ENCODE measurements at places on chromosomes 5 and 9.

GRCh38 chr5:115578657-115579056, 23.6 kb downstream of the TICAM2 start:
- no peak for DNase-seq

DNA sequence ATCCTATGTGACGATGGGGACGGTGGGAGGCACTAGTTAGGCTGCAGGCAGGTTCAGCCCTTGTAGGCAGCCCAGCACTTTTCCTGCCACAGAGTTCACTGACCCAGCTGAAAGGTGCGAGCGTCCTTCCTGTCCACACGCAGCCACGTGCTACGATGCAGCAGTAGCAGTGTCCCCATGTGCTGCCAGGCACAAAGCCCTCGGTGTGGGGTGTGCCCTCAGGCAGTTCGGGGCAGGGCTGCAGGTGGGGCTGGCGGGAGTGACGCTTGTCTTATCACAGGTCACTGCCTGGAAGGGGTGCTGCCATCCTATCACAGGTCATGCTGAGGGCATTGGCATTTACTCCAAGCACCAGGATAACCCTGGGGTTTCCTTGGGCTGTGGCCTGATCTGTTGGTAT, 46.8 kb upstream of the CLPTM1L start:
- DNase-seq: no peak

GRCh38 chr5:171579976-171580411, 160.5 kb downstream of the FGF18 start:
- DNase-seq: no peak

DNA sequence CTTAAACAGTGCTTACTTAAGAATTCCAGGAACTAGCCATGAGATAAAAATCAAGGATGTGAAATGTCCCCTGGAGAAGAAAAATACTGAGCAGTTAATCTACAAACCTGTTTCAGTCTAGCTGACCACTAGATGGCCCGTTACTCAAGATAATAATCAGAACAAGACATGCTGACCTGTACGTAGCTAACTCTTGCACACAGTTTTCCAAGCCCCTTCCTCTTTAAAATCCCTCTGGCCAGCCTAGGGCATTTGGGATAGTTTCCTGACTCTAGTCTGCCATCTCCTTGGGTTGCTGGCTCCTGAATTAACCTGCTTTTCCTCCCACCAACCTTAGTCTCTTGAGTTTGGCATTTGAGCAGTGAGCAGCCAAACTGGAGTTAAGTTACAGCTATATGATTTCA, 59.2 kb upstream of the TRAF1 start:
- DNase-seq: no peak

- DNase-seq: no peak
These were observed 201.3 kb downstream of the MCTP1 start for GRCh38 chr5:95083606-95084005.

- no peak for DNase-seq
These were observed 62.0 kb downstream of the ENC1 start for GRCh38 chr5:74578356-74579044.

DNA sequence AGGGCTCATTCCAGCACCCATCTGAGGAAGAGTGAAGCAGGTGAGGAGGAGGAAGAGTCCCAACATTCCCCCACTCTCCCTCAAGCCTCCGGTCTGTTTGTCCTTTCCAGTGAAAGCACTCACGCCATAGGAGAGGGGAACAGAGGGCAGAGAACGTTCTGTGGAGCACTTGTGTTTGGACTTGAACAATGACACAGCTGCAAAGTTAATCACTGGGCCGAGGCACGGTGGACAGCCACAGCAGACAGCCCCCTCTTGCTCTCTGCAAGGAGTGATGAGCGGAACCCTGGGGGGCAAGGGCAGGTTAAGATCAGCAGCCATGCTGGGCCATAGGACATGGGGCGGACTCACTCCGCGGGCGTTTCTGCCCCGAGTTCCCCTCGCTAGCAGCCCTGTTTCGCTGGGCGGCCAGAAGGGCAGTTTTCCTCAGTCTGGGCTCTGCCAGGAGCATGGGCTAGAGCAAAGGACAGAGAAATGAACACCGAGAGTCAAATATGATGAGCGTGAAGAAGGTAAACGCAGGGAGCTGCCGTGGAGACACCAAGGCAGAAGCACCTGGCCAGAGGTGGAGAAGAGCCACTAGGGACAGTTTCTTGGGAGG, 185.7 kb downstream of the GAPVD1 start:
- DNase-seq: no peak

- no peak for DNase-seq
These were observed 66.8 kb downstream of the RASGEF1C start for GRCh38 chr5:180142021-180142765.

DNA sequence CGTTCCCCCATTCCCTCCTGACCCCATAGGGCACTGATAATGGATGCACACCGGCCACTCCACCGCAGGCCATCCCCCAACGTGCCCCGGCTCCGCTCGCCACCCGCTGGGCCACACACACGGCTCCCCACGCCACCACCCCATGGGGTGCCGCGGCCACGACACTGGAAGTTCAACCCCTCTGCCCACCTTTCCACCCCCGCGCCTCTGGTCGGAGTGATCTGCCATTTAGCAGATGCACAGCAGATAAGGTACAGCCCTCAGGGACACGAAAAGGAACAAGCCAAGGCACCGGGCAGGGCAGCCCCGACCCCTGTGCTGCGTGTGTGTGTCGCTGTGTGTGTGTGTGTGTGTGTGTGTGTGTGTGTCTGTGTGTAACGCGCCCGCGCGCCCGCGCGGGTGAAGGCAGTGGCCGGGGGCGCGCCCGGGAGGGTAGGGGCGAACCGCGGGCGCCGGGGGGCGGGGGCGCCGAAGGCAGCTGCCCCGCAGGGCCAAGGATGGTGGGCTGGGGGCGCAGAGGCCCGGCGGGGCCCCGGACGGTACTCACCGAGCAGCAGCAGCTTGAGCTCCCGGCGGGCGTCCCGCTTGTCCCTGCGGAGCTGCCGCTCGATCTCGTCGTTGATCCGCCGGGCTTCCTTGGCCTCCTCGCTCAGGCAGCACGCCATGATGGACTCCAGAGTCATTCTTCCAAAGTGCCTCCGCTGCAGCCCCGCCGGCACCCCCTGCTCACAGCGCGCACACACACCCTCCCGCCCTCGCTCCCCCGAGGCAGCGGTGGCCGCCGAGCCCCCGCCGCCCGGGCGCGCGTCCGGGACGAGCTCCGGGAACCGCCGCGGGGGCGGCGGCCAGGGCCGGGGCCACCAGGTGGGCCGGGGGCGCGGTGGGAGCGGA, 813 bp downstream of the GNAQ start:
- peak; percentile 60 for DNase-seq

DNA sequence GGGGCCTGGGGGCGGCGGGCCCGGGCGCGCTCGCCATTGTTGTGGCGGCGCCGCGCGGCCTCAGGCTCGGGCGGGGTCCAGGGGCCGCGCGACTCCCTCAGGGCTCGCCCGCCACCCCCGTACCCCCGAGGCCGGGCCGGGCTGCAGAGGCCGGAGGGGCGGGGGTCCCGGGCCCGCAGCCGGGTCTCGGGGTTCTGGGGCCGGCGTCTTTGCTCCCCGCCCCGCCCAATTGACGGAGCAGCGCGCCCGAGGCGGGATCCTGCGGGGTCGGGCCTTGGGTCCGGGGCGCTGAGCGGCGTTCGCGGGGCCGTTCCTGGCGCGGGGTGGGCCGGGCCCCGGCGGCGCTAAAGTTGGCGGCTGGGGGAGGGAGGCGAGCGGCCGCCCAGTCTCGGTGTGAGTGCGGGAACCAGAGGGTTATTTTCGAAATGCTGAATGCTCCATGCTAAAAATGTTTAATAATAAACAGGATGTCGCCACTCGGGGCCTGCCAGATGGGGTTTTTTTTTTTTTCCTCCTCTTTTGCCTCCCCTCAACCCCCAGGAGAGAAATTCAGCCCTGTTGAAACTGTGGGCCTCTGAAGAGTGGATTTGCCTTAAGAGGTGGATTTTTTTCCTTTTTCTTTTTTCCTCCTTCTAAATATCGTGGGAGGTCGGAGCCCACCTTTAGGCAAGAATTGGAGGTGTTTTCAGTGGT, 724 bp downstream of the PRRC2B start:
- peak; percentile 33 for DNase-seq

Data from CD4-positive, alpha-beta T cell treated with Interleukin-15 for 4 hours (primary cell).